ENCODE measurements at places on chromosomes 13 and 19.

GRCh38 chr19:50268041-50268440, 61.1 kb downstream of the KCNC3 start:
- no peak for DNase-seq

- no peak for DNase-seq
Measured at GRCh38 chr13:79349011-79349410, 57.0 kb downstream of the RBM26 start.

GRCh38 chr13:80742033-80742432, 401.1 kb upstream of the SPRY2 start:
- no peak for DNase-seq

DNA sequence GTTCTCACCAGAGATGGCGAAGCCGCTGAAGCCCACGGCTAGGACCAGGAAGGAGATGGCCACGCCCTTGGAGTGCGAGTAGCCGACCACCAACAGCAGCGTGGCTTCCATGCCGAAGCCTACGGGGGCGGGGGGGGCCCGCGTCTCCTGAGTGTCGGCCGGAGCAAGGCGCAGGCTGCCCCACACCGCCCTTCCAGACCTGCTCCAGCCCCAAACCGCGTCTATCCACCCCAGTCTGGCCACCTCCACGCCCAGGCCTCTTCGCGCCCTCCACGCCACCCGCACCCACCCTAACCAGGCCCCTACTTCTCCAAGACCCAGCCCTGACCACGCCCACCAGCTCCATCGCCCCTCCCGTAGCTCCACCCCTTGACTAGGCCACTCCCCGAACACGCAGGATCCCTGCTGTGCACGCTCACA, 6.2 kb downstream of the GFY start:
- DNase-seq: no peak

DNA sequence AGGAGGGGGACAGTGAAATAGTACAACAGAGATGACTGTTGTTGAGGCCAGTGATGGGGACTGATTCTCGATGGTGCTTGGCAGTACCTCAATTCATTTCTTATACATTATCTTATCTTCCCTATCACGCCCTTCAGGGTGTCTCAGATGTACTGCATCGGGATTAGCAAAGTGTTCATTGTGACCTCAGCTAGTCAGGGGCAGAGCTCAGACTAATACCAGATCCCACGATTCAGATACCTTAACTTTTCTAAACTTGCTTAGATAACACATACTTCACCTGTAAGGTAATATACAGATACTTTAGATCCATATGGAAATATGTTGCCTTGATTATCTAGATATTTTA, 720.6 kb downstream of the EFNB2 start:
- DNase-seq: no peak

- peak; percentile 78 for DNase-seq
Measured at GRCh38 chr13:24511019-24511815, 1.4 kb downstream of the PARP4 start.

- DNase-seq: no peak
Measured at GRCh38 chr13:35478271-35479037, 2.0 kb upstream of the MAB21L1 start.

DNA sequence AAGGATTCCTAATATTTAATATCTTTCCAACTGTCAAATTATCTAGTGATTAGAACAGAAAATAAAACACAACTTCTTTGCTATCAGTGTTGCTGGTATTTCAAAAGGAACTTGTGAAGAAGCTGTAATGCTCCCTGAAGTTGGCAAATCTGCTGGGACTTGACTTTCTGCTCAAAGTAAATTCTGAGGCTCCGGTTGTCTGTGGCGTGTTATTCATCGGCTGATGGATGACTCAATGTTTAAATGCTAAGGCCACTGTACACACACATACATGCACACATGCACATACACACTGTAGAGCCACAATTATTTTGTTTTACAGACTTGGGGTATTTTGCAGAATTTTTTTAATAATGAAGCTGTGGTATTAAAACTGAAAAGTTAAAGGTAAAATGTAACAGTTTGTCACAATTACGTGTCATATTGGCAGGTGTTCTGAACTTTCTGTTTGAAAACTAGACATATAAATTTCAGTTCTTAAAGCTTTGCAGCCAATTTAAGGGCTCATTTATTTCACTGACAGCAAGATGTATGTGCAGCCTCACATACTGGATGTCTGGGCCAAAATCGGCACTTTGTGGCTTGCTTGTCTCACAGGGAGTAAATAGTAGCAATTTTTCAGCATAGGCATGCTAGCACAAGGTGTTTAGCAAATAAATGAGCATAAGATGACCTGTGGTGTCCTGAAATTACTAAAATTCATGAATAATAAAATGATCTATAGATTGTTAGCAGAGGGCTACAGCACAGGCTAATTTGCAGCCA, 1691.7 kb upstream of the PCDH20 start:
- DNase-seq: no peak

DNA sequence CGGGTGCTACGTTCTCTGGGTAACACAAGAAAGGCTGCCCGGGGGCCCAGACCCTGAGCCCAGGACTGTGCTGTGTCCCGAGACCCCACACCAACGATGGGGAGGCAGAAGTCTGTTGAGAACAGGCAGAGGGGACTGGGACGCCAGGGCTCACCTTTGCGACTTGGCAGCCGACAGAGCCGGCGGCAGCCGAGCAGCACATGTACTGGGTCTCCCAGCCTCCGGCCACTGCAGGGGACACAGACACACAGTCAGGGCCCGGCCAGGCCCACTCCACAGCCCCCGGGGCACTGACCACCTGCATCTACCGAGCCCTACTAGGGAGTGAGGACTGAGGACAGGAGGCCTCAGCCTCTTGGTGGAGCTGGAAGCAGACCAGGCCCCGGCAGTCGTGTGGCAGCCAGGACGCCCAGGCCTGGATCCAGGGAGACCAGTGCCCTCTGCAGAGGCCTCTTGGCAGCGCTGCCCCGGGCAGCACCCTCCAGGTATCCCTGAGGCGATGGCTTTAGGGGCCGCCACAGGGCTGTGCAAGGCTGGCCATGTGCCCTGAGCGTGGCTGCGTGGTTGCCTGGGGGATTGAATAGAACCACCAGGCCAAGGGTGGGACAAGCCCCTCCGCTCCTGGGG, 5.6 kb upstream of the ATP8B3 start:
- DNase-seq: no peak

DNA sequence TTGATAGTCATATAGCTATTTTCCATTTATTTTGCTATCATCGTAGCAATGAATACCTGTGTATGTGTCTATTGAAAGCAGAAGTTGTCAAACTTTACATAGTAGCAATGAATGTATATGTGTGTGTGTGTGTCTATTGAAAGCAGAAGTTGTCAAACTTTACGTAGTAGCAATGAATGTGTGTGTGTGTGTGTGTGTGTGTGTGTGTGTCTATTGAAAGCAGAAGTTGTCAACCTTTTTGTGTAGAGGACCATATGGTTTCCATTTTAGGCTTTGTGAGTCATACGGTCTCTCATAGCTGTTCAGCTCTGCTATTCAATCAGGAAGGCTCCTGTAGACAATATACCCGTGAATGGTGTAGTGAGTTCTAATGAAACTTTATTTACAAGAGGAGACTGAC, 20.8 kb downstream of the NLRP4 start:
- DNase-seq: no peak

DNA sequence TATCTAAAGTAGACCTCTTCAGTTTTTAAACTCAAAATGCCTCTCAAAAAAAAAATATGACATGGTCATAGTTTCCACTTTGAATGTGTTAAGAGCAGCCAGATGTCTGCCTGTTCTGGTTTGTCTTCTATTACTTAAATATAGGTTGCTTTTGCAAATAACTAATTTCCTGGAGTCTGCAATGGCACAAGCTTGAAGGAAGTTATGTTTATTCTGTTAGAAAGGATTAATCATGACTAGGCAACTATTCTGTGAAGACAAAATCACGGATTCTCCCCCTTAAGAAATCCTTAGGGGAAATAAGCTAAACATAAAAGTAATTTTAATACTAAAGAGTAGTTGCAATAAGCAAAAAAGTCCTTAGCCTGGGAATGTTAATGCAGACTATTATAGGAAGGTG, 26.3 kb downstream of the SKA3 start:
- no peak for DNase-seq

- no peak for DNase-seq
Measured at GRCh38 chr19:9009935-9010651, at the start of gene MUC16. Gene MUC16 (minus strand): TSS chr19:9010409.

DNA sequence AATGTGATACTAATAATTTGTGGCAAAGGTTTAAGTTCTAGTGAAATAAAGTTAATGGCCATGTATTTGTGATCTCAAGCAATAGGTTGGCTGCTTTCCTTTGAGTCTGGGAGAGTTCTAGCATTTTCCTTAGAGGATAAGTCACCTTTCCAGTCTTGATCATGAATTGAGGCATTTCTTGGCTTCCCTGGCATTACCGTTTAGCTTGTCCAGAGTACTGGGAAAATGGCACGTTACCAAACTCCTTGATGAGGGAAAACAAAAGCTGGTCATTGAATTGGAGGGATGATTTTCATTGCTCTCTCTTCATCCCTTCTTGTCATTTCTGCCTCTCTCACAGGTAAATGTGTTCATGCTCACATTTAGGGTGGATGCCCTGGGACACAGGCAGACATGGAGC, 34.0 kb upstream of the SPRY2 start:
- DNase-seq: no peak

GRCh38 chr13:52850396-52851136, 2.1 kb upstream of the PCDH8 start:
- peak; percentile 63 for DNase-seq

DNA sequence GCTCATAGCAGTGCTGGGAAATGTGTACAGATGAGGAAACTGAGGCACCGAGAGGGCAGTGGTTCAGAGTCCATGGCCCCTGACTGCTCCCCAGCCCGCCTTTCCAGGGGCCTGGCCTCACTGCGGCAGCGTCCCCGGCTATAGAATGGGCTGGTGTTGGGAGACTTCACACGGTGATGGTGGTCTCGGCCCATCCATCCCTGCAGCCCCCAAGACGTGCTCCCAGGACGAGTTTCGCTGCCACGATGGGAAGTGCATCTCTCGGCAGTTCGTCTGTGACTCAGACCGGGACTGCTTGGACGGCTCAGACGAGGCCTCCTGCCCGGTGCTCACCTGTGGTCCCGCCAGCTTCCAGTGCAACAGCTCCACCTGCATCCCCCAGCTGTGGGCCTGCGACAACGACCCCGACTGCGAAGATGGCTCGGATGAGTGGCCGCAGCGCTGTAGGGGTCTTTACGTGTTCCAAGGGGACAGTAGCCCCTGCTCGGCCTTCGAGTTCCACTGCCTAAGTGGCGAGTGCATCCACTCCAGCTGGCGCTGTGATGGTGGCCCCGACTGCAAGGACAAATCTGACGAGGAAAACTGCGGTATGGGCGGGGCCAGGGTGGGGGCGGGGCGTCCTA, 15.9 kb downstream of the LDLR start:
- DNase-seq: no peak

DNA sequence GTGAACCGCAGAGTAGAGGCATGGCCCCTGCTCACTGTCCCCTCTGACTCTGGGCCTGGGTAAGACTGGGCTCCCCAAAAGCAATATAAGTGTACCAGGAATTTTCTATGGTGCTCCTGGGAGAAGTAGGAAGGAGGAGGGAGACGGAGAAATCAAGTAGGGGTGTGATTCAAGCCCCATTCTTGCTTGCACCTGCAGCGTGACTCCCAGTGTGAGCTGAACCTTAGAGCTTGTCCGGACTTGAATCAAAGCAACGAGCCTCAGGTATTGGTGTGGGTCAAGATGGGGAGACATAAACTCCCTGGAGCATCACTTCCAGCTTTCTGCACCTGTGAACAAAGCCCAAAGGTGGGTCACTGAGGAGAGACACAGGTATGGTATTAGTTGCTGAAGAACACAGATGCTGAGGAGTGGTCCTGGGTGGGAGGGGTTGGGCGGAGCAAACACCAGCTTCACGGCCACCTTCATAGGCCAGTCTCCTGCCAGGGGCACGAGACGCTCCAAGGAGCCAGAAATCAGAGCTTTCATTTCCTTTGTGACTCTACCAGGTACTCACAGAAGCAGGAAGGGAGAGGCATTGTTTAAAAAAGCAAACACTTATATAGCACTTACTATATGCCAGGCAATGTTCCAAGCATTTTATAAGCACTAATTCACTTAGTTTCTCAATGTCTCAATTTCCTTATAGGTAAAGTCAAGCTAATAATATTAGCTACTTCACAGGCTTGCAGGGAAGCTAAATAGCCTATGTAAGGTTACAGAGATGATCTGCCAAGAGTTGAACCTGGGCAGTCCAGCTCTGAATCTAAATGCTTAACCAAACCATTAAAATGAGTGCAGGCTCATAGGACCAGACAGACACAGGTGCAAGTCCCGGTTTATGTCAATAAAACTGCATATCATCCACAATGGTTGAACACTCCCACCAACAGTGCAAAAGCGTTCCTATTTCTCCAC, 775.3 kb downstream of the UQCRFS1 start:
- DNase-seq: no peak

GRCh38 chr13:19607523-19608078, 25.9 kb upstream of the MPHOSPH8 start:
- DNase-seq: no peak

GRCh38 chr13:40490086-40490758, 176.2 kb downstream of the FOXO1 start:
- DNase-seq: no peak

DNA sequence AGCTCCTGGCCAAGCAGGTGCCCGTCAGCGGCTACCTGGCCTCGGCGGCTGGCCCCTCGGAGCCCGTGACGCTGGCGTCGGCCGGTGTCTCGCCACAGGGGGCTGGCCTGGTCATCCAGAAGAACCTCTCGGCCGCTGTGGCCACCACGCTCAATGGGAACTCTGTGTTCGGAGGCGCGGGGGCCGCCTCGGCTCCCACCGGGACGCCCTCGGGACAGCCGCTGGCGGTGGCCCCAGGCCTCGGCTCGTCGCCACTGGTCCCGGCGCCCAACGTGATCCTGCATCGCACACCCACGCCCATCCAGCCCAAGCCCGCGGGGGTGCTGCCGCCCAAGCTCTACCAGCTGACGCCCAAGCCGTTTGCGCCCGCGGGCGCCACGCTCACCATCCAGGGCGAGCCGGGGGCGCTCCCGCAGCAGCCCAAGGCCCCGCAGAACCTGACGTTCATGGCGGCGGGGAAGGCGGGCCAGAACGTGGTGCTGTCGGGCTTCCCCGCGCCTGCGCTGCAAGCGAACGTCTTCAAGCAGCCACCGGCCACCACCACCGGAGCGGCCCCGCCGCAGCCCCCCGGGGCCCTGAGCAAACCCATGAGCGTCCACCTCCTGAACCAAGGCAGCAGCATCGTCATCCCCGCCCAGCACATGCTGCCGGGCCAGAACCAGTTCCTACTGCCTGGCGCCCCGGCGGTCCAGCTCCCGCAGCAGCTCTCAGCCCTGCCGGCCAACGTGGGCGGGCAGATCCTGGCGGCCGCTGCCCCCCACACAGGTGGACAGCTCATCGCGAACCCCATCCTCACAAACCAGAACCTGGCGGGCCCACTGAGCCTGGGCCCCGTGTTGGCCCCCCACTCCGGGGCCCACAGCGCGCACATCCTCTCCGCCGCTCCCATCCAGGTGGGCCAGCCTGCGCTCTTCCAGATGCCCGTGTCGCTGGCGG, 33.0 kb upstream of the EHD2 start:
- no peak for DNase-seq

Measured in hepatic stellate cell (primary cell).